ENCODE measurements at places on chromosomes 7 and 10.

- no peak for DNase-seq
These were observed 66.9 kb downstream of the EGFR start for GRCh38 chr7:55085511-55086412.

- DNase-seq: no peak
These were observed 126.2 kb upstream of the ACBD5 start for GRCh38 chr10:27366769-27367168.

GRCh38 chr7:34153656-34154270 is 248.4 kb downstream of the BMPER start:
- no peak for DNase-seq

GRCh38 chr7:41156268-41156667 is 546.6 kb downstream of the INHBA start:
- no peak for DNase-seq

DNA sequence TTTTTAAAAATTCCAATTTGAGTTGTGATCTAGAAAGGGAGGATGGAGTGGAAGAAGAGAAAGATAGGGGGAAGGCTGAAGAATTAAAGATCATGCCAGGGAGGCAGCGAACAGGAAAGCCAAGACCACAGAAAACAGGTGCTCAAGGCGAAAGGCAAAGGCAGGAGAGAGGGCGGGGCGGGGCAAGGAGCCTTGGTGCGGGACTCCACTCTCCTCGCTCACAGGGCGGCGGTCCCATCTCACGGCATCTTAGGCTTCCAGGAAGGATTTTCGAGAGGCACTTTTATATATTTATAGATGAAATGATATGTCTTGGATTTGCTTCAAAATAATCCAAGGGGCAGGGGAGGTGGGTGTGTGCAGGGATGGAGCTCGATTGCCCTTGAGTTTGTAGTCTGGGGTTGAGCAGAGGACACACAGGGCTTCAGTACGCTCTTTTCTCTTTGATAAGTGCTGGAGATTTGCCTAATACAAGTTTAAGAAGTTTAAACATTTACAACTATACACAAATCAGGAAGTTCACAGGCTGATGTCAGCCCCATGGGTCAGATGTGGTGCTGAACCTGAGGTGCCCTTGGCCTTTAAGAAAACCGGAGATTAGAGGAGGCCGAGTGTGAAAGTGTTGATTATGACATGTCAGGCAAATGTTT is 161.1 kb downstream of the PRKAG2 start:
- no peak for DNase-seq

- DNase-seq: no peak
These were observed 103.7 kb downstream of the RBM20 start for GRCh38 chr10:110747609-110748464.

DNA sequence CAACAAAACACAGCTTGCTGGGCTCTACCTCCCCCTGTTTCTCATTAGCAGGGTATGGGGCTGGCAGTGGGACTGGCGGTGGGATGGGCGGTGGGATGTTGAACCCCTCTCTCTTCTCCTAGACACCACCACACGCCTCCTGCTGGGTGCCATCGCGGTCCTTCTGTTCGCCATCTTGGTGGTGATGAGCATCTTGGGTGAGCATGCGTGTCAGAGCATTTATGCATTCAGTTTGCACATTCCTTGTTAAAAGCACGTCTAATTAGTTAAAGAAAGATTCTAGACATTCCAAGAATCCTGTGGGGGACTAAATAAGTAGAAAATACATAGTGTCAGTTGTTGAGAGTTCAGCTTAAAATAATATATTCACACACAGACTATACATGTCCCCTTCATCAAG is 12.7 kb downstream of the CLEC2L start:
- DNase-seq: no peak

DNA sequence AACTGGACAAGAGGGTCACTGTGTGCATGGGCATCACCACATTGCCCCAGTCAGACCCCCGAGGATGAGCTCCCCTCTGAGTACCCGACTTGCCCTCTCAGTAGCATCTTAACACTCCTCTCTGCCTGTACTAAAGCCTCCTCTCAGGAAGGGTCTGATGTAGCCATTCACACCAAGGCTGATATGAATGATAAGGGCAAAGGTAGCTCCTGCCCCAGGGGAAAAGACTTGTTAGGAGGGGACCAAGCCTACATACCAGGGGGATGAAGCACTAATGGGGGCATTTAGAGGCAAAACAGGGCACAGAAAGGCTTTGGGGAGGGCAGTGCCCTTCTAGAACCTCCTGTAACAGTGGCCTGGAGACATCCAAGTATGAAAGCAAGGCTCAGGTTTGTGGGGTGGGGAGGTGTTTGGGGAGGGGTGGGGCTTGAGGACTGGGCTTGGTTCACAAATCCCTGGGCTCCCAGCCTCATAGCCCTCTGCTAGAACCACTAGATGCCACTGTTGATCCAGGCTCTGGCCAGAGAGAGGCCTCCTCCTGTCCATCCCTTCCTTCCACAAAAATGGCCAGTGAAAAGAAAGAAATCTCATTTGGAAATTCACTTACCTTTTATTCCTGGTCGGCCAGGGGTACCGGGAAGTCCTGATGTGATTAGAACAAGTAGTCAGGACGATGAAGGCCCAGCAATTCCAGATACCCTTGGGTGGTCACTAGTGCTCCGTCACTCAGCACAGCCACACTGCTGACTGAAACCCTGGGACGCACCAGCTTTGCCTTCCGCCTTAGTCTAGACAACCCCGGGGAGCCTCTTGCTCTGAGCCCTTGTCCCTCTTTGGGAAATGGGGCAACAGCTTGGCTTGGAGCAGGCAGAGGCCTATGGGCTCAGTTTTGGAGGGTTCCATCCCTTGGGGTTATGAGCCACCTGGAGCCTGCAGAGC is 40.3 kb downstream of the COL17A1 start:
- DNase-seq: no peak

GRCh38 chr7:37027557-37028341 is 303.5 kb upstream of the AOAH start:
- no peak for DNase-seq

- DNase-seq: no peak
These were observed 72.5 kb downstream of the GOLGA7B start for GRCh38 chr10:97922022-97922758.

- DNase-seq: no peak
These were observed 149.2 kb downstream of the BICC1 start for GRCh38 chr10:58661902-58662301.

GRCh38 chr10:42983591-42983990 is 93.3 kb upstream of the RET start:
- peak; percentile 69 for DNase-seq

DNA sequence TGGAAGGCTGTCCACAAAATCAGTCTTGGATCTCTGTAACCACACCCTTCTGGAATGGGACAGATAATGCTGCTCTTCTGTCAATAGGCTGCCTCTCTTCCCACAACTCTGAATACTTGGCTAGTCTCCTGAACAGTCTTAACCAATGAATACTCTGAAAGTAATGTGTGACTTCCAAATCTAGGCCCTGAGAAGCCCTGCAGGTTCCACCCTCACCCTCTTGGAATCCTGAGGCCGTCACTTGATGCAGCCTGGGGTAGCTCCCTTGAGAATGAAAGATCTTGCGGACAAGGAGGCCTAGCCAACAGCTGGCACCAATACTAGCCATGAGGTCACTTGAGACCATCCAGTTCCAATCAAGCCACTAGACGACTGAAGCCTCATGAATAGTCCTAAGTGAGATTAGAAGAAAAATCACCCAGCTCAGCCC is 109.2 kb downstream of the ARHGAP12 start:
- peak; percentile 70 for DNase-seq

- DNase-seq: no peak
These were observed 1.3 kb downstream of the GJD4 start for GRCh38 chr10:35606430-35606829.

DNA sequence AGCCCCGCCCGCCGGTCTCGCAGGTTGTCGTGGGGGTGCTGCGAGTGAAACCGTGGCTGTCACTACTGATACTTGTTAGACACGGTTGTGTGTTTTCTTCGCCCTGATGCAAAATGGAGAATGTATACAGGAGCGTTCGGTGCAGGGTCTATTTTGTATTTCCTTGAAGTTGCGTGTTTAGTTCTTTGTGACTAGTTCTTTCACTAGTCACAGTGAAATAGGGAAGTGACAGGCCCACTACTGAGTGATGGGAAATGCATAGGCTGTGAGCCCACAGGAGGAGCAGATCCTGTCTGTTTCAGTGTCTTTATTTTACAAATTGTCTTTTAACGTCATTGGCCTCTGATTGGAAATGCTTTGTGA is 675 bp downstream of the ABRAXAS2 start:
- no peak for DNase-seq

DNA sequence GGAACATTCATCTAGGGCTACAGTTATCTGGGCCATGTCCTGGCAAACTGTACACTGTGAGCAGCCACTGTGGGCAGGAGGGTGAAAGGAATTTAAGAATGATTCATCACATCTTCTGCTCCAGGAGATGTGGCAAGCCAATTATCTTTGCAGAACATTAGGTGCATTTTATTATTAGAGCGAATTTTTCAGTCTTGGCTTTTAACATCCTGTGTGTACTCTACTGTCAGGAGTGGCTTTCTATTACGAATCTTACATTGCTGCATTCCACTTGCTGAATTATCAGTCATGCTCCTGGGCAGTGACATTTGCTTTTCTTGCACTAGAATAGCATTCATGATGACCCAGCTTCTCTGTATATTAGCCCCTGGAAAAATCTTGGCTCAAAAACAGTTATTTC is 109.2 kb upstream of the TARP start:
- no peak for DNase-seq

- DNase-seq: no peak
These were observed 687.7 kb upstream of the NRP1 start for GRCh38 chr10:34022195-34022594.

GRCh38 chr10:97018251-97019212 is 167.2 kb downstream of the SLIT1 start:
- no peak for DNase-seq

DNA sequence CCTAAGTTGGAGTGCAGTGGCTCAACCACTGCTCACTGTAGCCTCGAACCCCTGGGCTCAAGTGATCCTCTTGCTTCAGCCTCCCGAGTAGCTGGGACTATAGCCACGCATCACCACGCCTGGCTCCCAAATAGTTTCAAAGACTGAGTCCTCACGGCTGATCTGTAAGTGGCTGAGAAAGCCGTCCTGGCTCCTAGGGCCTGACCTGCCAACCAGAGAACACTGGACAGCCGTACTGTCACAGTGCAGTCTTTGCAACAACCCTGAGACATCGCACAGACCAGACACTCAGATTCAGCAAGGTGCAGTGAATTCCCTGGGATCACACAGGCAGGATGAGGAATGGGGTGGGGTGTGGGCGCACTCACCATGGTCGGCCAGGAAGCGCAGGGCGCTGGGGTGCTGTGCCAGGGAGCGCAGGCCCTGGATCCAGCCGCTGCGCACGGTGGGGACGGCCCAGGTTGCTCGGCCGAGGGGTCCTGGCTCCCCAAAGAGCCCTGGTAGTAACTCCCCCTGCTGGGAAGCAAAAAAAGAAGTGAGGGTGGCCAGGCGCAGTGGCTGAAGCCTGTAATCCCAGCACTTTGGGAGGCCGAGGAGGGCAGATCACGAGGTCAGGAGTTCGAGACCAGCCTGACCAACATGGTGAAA is 10.7 kb downstream of the BRAT1 start:
- peak; percentile 55 for DNase-seq

GRCh38 chr7:44980393-44981034 is 1.7 kb upstream of the MYO1G start:
- no peak for DNase-seq

DNA sequence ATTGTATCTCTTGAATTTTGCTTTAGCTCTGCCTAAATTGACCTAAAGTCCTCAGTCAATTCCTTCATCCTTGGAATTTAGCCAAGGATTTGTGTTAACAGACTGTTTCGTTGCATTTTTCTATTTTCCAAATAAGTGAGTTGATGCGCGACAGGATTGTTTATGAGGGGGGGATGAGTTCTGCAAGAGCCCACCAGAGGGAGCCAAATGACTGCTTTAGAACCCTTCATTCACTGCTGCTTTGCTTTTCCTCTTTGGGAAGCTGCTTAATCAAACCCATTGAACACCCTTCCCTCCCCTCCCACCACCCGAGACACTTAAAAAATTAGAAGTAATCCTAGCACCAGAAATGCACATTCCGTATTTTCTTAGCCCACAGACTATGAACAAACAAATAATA is 33.7 kb upstream of the PTF1A start:
- no peak for DNase-seq

DNA sequence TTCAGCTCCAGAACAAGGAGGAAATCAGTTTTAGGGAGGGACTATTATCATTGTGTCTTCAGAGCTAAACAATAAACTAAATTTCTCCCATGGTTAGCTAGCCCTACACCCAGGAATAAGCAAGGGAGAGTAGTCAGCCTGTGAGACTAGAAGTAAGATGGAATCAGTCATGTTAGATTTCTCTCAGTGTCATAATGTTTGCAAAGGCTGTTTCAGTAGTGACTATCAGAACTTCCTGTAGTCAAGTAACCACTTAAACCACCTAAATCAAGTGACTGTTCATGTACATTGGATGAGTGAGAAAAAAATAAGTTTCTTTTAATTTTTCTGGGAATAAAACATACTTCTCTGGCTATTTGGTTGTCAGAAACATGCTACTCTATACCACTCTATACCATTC is 121.6 kb downstream of the KCND2 start:
- no peak for DNase-seq

DNA sequence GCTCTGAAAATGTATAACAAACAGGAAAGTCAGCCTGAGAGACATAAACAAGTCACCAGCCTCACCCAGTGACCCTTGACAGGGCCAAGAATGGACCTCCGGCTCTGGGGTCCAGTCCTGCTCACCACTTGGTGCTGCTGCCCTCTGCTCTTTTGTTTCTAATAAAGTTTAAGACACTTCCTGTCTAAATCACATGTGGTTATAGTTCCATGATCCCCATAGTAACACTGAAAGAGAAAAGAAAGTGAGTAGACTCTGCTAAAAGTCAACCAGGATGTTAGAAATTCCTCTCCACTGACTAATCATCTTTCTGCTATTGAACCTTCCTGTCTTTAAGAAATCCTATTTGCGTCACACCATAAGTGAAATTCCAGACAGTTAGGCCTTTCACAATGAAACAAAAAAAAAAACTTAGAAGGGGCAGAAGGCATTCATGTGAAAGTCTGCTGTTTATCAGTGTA is 179.2 kb upstream of the BET1 start:
- DNase-seq: no peak

DNA sequence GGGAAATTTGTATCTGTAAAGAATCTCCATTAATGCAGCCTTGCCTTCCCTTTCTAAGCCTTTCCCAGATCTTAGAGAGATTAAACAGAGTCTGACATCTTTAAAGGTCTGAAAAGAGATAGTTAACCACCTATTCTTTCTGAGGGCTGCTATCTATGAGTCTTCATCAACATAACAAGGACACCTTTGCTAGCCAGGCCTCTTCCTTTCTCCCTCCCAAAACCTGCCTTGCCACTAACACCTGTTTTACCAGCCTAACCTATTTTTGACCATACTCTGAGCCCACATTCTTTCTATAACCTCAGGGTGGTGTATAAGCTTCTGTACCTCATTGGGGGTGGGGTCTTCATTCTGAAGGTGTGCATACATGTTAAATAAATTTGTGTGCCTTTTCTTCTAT is 217.1 kb downstream of the IPMK start:
- no peak for DNase-seq

- no peak for DNase-seq
These were observed 201.7 kb downstream of the PLXDC2 start for GRCh38 chr10:20017961-20018360.

- no peak for DNase-seq
These were observed 9.9 kb downstream of the FAM204A start for GRCh38 chr10:118332236-118332635.
